Hematopoietic multipotent progenitor cell treated with erythropoietin and hydrocortisone succinate and interleukin-3 and kit ligand, for 15 days (in vitro differentiated cells): ENCODE measurements at places on chromosomes 4 and X.
A peak's percentile ranks its signal among the peaks of the same experiment; 100 is the strongest.

DNA sequence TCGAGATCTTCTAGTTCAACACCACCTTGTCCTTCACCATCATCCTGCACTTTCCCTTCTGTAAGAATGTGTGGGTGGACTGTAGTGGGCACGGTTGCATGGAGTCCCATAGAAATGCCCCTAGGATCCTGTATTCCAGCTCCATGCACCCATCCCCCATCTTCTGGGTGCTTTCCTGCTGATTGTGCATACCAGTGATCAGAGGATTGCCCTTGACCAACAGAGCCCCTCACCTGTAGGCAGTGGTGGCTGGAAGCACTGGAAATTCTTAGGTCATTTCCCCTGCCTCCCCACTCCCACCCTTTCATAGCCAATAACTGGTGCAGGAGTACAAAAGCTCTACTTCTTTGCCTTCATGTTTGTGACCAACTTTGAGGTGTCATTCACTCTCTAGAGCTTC, 213.4 kb upstream of the ARSJ start:
- DNase-seq, result no peak

DNA sequence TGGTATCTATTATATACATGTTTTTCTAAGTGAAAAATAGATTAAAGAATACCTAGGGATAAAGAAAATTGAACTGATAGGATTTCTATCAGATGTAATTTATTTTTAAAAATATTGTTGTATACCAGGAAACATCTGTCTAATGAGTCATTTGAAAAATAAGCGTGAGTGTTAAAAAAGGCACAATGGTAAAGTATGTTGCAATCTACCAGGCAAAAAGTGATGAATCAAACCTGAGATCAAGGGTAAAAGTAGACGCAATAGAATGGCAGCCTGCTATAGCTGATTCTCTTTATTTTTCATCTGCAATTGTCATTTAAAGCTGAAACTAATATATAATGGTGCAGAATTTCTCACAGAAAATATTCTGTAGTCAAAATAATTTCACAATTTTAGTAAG, 1119.6 kb downstream of the PCDH18 start:
- no peak for DNase-seq

DNA sequence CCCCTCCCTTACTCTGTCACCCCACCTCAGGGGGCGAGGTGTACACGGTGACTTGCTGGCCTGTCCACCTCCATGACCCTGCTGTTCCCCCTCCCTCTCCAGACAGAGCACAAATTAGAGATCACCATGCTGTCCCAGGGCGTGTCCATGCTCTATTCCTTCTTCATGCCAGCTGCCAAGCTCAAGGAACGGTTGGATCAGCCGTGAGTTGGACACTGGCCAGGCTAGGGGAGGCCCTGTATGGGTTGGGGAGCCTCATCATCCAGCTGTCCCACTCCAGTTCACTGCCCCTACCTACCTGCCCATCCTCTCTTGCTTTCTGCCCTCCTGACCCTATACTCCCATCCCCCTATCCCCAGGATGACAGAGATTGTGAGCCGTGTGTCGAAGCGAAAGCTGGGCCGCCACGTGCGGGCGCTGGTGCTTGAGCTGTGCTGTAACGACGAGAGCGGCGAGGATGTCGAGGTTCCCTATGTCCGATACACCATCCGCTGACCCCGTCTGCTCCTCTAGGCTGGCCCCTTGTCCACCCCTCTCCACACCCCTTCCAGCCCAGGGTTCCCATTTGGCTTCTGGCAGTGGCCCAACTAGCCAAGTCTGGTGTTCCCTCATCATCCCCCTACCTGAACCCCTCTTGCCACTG, 3.9 kb upstream of the CDK16 start:
- DNase-seq, result no peak

DNA sequence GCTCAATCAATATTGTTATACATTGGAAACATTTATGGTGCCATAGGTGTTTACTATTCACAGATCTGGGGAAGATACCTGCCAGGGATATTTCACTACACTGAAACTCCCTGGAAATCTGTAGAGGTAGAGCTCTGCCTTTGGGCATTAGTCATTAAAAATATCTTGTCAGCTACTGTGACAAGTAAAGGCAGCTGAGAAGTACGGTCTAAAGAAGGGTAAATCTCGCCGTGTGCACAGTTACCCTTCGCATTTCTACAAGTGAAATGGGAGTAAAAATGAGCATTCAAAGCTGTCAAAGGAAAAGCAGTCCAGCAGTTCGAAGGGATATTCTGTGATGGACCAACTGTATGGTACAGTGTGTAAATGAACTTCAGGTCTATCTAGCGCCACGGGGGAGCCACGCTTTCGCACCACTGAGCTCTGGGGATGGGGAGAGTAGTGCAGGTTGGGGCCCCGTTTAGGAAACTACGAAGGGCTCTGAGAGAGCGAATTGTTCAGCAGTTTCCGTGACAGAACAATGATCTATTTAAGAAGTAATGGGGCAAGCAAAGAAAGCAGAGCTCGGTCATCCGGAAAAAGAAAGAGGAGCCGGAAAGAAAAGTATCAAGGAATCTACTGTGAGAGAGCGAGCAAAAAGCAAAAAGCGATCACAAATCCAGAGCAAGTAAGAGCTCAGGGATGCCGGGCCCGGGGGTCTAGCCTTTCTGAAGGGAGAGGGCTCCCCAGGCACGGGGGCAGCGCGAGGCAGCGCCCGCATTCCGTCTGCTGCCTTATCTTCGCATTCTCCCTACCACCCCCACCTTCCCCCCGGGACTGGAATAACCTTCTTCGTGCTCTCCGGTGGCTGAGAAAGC, 646 bp downstream of the TIGD4 start:
- no peak for DNase-seq

DNA sequence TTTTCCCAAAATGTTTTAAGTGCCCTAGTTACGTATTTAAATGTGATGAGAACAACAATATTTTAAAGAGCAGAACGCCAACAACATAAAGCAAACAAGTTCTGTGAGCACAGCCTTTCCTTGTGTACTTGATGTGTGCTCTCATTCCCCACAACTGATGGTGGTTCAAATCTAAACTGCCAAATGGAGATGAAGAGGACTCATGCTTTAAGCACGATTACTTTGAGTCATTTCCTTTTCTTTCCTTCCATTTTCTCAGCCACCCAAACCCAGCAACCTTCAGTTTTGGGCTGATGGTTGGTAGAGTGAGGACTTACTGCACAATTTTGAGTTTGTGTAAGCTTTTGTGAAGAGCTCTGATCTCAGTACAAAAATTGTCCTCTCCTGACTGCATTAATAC, 1.7 kb downstream of the NSD2 start:
- DNase-seq, result no peak

DNA sequence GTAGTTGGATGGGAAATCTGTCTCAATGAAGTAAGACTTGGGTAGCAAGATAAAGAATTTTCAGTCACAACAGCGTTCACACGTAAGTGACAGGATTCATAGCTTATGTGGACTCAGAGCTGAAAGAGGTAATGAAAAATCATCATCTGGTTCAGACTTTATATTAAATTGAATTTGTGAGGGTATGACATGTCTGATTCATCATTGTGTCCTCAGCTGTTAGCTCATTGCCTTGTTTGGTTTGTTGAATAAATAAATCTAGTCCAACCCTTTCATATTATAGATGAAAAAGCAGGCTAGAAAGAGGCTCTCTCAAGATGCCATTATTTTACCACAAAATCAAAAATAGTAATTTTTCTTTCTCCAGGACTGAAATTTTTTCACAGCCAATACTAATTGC, 2.7 kb upstream of the CYSLTR1 start:
- DNase-seq, result no peak

DNA sequence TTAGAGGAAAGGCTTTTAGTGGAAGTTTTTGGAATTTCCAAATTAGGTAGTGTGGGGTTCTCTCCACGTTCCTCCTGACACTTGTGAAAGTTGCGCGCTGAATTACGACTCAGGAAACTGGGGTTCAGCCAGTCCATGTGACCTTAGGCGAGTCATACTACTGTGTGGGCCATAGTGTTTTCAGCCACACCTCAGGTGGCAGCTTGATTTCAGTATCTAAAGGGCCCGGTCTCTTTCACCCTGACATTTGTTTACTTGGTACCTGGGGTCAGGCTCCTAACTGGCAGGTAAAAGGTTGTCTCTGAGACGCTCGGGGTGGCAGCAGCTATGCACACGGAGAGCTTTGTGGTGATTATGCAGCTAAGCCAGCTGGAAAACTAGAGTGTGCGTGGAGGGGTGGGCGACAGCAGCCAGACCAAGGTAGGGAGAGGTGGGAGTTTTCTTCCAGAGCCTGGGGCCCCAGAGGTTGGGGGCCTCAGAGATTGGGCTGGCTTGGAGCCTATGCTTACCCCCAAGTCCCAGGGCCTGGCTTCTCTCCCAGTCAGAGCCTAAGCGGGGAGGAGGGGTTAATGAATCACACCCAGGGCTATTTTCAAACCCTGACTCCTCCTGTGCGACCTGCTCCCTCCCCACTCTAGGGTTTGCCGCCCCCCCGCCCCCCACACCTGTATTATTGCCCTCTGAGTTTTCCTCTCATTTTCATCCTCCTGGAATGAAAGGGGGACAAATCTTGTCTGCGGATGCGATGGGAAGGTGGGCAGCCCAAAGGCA, 47.2 kb downstream of the STARD8 start:
- DNase-seq, result peak; percentile 36

DNA sequence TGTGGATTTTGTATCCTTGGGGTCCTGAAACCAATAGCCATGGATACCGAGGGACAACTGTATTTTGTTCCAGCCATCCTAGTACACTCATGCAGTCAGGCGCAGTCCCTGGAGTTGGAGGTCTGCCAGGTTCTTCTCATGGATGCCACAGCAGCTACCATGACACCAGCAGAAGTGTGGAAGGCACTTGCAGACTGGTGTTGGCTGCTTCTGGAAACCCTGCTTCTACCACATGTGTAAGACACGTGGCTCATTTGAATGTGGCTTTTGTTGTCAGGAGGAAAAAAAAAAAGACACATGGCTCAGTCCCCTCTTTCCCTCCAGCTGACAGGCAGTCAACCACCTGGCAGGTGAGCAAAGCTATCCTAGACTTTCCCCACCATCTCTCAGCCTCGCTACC, 19.4 kb downstream of the DRD5 start:
- DNase-seq, result no peak

- no peak for DNase-seq
These were observed 19.6 kb downstream of the MGST2 start for GRCh38 chr4:139685180-139685579.

GRCh38 chrX:928606-929005, 283.8 kb downstream of the CRLF2 start:
- DNase-seq, result no peak

DNA sequence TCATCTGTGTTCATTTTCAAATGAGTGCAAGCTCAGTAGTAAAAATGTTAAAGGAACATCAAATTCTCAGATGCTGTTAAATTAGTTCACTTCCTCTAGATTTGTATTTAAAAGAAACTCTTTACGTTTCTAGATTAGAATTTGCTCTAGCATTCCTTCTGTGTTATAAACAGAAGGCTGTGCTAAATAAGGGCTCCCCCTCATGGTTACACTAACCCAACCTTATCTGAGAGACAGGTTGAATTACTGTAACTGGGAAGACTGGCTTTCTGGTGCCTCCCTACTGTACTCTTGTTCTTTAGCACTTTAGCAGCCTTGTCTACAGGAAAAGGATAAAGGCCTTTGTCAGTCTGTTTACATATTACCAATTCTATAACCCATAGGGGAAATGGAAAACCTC, 56.8 kb downstream of the RXFP1 start:
- no peak for DNase-seq

DNA sequence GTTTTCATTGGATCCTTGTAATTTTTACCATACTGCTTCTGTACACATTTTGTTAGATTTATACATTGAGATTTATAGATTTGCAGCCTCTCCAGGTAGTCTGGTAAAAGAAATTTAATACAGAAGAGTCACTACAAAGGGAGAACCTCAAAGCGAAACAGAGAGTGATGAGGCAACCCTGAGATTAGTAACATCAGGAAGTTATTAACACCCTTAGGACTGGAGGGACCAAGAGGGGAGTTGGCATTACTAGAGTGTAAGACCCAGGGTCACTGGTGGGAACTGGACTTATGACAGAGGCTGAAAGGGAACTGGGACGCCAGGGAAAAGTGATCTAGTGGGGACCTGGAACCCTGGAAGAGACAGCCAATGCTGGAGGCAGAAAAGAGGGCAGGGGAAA, 20.6 kb upstream of the MAML3 start:
- DNase-seq, result no peak

DNA sequence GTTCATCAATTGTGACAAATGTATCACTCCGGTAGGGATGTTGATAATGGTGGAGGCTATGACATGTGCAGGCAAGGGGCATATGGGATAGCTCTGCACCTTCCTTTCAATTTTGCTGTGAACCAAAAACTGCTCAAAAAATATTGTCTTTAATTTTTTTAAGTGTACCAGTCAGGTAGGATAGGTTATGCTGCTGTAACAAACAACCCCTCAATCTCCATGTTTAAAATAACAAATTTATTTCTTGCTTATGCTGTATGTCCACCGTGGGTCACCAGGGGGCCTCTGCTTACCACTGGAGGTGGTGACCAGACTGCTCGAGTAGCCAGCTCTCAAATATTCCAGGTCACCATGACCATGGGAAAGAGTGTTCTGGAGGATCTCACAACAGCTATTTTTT, 23.4 kb upstream of the MSX1 start:
- no peak for DNase-seq

GRCh38 chr4:3658530-3658913, 107.7 kb upstream of the ADRA2C start:
- no peak for DNase-seq

DNA sequence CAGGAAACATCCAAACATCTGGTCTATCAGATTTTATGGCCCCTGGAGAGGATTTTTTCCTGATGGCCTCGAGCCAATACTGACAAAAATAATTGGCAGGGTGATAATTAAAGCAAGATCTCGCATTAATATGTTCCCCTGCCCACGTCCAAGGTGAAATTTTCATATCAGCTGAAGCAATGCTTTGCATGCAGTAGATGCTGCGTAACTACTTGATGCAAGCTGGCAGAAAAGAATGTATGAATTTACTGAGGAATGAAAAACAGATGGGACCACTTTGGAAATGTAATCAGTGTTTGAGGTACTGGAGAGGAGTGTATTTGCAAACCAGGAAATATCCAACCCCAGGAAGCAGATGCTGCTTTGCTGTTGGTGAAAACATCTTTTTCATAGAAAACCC, 36.8 kb upstream of the REST start:
- no peak for DNase-seq

GRCh38 chr4:184844742-184845141, 19.0 kb upstream of the ACSL1 start:
- DNase-seq, result no peak

DNA sequence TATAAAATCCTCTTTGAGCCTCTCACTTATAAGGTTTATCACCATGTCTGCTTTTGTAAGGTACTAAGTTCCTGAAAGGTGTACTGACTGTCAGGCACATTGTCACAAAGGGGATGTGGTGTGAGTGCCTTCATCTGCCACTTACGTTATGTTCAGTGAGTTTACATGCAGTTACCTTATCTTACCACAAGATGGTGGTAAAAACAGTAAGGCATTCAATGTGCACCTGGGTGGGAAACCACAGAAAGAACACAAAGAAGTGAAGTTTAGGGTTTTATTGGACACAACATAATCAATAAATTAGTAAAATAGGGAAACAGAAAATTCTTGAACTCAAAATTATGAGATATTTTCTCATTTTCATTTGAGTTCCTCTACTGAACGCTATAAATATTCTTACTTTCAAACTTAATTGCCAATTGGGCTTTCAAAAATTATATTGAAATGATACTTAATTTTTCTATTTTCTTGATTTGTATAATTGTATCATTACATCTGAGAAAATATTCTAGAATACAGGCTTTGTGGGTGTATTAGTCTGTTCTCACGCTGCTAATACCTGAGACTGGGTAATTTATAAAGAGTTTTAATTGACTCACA, 650.8 kb downstream of the PCDH7 start:
- peak; percentile 10 for DNase-seq

- no peak for DNase-seq
These were observed 35.7 kb upstream of the FMR1 start for GRCh38 chrX:147875866-147876596.
